Esophagus squamous epithelium (tissue), 5 donors: ENCODE measurements at places on chromosomes 6 and 20. TPM values are rescaled to one million over a fixed set of nuclear protein-coding genes. Genes with fewer than 3 reads are reported as not detected.

- H3K4me3 ChIP-seq, result no peak overlapping the region
- no peaks in the 10 kb centered on the region for H3K36me3 ChIP-seq
- DNase-seq, result no peak
- peaks cover 39% of the 10 kb centered on the region for H3K4me1 ChIP-seq
Measured at GRCh38 chr6:142376800-142377496, 75.1 kb downstream of the ADGRG6 start.

DNA sequence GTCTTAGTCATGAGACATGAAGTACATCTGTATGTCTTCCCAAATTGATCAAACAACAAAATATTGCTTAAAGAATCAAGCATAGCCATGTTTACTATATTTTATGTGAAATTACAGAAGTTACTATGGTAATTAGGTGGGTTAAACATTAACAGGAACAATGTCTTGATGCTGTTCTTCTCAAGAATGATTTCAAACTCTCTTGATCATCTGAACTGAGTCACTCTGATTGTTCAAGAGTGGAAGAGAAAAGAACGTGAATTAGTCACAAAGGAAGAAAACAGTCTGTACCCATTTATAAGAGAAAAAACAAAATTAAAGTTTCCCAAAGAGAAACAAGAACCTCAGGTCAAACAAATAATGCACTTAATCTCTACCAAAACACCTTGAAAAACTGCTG lies 62.2 kb upstream of the NUP153 start:
- no peaks in the 10 kb centered on the region for H3K4me1 ChIP-seq
- H3K27ac ChIP-seq, result no peak overlapping the region
- DNase-seq, result no peak
- H3K4me3 ChIP-seq, result no peak overlapping the region
- H3K27me3 ChIP-seq, result no peaks in the 10 kb centered on the region
- H3K36me3 ChIP-seq, result peaks cover 11% of the 10 kb centered on the region

- H3K4me1 ChIP-seq, result peaks cover 32% of the 10 kb centered on the region
- no peaks in the 10 kb centered on the region for H3K27me3 ChIP-seq
- no peaks in the 10 kb centered on the region for H3K36me3 ChIP-seq
- DNase-seq, result no peak
Measured at GRCh38 chr6:134437376-134437775, 119.5 kb upstream of the SGK1 start.

- H3K4me1 ChIP-seq, result no peaks in the 10 kb centered on the region
- H3K4me3 ChIP-seq, result no peak overlapping the region
- H3K27ac ChIP-seq, result no peak overlapping the region
- DNase-seq, result no peak
- no peaks in the 10 kb centered on the region for H3K36me3 ChIP-seq
- no peaks in the 10 kb centered on the region for H3K27me3 ChIP-seq
Measured at GRCh38 chr6:141906569-141907080, 226.1 kb upstream of the GJE1 start.

DNA sequence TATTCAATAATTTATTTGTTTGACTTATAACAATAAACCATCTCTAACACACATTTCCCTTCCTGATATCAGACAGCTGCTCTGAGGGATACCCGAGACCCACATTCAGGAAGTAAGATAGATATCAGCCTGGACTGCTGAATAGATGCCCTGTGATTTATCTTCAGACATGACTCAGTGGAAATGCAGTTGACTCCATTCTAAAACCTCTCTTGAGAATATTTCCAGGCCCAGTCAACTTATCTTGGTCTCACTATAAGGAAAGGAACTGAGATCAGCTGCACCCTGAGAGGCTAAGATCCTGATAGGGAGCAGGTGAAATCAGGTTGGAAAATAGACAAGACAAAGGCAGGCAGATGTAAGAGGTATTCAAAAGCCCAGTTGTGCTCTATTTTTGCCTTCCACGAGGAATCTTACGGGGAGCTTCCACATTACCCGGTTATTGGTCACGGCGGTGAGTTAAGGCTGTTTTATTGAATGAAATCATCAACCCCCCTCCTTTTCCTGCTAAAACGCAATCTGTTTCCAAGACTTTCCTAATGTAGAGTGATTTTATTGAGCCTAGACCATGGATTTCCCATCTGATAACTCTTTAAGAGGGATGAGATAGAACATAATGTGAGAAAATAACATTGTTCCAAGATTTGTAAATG lies 25.5 kb downstream of the C6orf15 start:
- no peak overlapping the region for H3K27ac ChIP-seq
- H3K4me1 ChIP-seq, result peaks cover 37% of the 10 kb centered on the region
- H3K4me3 ChIP-seq, result no peak overlapping the region
- H3K36me3 ChIP-seq, result no peaks in the 10 kb centered on the region

DNA sequence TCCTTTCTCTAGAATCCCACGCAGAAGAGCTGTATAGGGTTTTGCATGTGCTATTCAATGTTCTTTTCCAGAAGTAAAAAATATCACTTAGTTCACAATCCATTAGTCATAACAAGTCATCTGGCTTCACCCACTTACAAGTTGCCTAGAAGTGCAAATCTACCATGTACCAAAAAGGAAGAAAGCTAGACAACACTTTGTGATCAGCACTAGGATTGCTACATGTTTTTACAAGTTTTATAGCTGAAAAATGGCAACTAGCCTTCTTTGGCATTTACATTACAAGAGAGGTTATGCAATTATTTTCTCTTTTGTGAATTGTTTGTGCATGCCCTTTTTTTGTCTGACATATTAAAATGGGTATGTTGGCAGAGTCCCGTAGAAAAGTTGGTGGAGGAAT lies 85.6 kb upstream of the PTPRK start:
- no peak overlapping the region for H3K4me3 ChIP-seq
- no peak for DNase-seq
- peak overlapping the region; percentile 27 for H3K27ac ChIP-seq
- peaks cover 25% of the 10 kb centered on the region for H3K4me1 ChIP-seq
- no peaks in the 10 kb centered on the region for H3K36me3 ChIP-seq
- no peaks in the 10 kb centered on the region for H3K27me3 ChIP-seq

- no peaks in the 10 kb centered on the region for H3K27me3 ChIP-seq
- H3K4me3 ChIP-seq, result no peak overlapping the region
- no peaks in the 10 kb centered on the region for H3K4me1 ChIP-seq
- H3K27ac ChIP-seq, result no peak overlapping the region
- no peaks in the 10 kb centered on the region for H3K36me3 ChIP-seq
Measured at GRCh38 chr20:18992418-18992817, 178.8 kb downstream of the SCP2D1 start.

SIRPD gene
- not detected for total RNA-seq

DNA sequence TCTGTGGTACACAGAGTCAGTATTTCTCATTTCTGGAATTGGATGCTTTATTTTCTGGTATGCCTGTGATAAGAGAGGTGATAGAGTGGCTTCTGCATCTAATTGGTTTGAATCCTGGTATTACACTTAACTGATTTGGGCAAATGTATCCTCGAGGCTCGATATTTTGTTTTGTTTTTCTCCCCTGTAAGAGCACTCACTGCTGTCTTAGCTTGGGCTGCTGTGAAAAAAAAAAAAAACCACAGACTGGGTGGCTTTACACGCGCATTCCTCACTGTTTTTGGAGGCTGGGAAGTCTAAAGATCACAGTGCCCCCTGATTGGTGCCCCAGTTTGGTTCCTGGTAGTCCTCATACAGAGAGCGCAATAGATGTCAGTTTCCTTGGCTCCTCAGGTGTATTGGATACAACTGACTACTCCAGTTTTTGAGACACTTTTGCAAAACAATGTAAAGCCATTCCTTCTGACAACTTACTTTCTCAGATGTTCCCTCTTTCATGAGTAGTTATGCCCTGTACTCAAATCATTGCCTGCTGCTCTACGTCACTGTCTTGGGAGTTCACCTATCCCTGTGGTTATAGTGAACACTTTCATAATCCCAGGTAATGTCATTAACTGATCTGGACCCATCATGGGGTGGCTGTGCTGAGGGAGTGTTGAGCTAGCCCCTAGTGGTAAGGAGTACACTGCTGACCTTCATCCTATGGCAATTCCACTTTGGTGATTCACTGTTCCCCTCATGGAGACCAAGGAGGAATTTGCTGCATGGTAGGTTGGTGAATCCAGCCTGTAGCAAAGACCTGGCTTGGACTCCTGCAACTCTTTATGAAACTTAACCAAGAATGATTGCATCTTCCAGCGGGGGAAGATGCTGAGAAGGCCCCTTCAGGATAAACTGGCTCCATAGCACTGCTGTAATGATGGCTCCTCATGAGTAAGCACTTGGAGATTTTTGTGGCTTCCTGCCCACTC lies 3.5 kb upstream of the ACAT2 start:
- DNase-seq, result no peak
- peaks cover 14% of the 10 kb centered on the region for H3K4me1 ChIP-seq
- H3K4me3 ChIP-seq, result no peak overlapping the region
- no peak overlapping the region for H3K27ac ChIP-seq
- no peaks in the 10 kb centered on the region for H3K27me3 ChIP-seq

DNA sequence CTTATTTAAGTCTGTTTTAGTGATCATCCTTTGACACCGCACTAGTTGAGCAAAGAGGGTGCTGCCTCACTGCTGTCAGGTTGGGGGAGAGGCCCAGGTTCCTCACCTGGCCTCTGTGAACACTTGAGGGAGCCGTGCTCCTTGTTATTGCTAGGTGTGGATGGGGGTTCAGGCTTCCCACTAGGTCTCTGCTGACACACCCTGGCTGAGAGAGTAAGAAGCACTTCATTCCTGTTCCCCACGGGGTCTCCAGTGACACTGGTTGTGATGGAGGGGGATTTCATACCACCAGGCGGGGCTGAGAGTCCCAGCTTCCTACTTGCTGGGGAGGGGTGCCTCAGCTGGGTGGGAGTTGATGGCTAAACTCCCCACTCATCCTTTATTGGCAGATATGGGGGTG lies 11.1 kb upstream of the NOTCH4 start:
- no peak overlapping the region for H3K27ac ChIP-seq
- no peak overlapping the region for H3K4me3 ChIP-seq
- no peaks in the 10 kb centered on the region for H3K27me3 ChIP-seq
- no peaks in the 10 kb centered on the region for H3K36me3 ChIP-seq
- H3K4me1 ChIP-seq, result no peaks in the 10 kb centered on the region

PCMTD2 gene
- 39.5 TPM for total RNA-seq

- H3K27ac ChIP-seq, result no peak overlapping the region
- no peaks in the 10 kb centered on the region for H3K27me3 ChIP-seq
- H3K4me3 ChIP-seq, result no peak overlapping the region
- no peak for DNase-seq
Measured at GRCh38 chr6:90028995-90029635, 134.8 kb downstream of the GJA10 start.

DDX43 gene
- total RNA-seq, result not detected

DNA sequence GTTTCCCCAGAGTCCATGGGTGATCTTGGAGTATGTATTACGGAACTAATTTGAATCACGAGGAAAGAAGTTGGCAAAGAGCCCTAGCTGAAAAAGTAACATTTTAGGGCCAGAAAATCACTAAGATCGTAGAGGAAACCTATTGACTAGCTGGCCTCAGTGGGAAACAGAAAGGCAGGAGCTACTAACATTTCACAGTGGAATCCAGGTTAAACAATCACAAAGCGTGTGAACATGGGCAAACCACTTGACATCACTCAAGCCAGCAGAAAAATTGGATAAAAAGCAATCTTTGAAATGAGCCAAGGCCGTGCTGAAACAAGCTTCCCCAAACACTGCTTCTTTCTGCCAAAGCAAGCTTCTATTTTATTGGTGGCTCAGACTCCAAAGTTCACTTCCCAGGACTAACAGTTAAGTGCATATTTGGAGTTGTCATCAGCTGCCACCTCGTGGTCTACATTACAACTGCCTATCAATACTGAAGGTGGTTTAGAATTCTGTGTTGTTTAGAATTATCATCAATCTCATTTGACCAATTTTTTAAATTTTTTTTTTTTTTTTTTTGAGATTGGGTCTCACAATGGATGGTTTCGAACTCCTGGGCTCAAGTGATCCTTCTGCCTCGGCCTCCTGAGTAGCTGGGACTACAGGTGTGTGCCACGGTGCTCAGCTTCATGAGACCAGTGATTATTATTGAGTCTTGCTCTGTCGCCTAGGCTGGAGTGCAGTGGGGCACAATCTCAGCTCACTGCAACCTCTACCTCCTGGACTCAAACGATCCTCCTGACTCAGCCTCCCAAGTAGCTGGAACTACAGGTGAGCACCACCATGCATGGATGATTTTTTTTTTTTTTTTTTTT lies 10.6 kb downstream of the RPS10 start:
- H3K27ac ChIP-seq, result peak overlapping the region; percentile 77
- H3K27me3 ChIP-seq, result no peaks in the 10 kb centered on the region
- peaks cover 5% of the 10 kb centered on the region for H3K36me3 ChIP-seq
- DNase-seq, result no peak
- no peak overlapping the region for H3K4me3 ChIP-seq

DNA sequence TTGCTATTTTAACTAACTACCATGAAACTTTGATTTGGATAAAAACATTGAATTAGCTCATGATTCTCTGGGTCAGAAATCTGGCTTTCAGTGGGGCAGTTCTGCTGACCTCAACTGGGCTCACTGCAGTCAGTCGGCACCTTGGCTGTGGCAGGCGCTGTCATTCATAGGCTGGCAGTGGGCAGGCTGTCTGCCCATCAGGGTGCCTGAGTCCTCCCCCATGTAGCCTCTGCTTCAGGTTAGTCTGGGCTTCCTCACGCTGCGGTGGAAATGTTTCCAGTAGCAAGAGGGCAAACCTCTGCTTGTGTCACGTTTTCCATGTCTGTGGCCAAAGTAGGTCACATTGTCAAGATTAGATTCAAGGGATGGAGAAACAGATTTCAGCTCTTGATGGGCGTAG lies 251.0 kb upstream of the TCF21 start:
- H3K4me3 ChIP-seq, result no peak overlapping the region
- peak overlapping the region; percentile 21 for H3K27ac ChIP-seq
- DNase-seq, result no peak
- no peaks in the 10 kb centered on the region for H3K4me1 ChIP-seq
- no peaks in the 10 kb centered on the region for H3K36me3 ChIP-seq
- no peaks in the 10 kb centered on the region for H3K27me3 ChIP-seq

SYNE1 gene
- 30.7 TPM for total RNA-seq
